ENCODE measurements at places on chromosomes 16 and 17.

DNA sequence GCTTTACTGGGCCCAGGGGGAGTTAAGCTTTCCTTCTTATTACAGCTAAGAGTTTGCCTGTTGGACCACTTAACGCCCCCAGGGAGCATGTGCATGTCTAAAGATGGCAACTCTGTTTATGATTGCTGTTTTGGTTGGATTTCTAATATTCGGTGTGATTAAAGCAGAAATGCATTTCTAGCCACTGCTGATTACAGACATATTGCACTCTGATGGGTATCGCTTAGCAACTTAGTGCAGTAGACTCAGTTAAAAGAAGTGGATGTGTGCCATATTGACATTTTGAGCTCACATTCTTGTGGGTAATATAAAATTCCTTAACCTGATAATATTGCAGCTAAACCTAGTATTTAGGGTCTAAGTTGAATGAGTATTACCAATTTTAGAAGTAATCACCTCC is 4.2 kb downstream of the NF1 start:
- DNase-seq, result peak; percentile 9

- DNase-seq, result peak; percentile 64
These were observed 17.7 kb downstream of the CARD14 start for GRCh38 chr17:80187515-80187941.

- peak; percentile 85 for DNase-seq
These were observed 12.2 kb downstream of the BANP start for GRCh38 chr16:87963400-87963799.

DNA sequence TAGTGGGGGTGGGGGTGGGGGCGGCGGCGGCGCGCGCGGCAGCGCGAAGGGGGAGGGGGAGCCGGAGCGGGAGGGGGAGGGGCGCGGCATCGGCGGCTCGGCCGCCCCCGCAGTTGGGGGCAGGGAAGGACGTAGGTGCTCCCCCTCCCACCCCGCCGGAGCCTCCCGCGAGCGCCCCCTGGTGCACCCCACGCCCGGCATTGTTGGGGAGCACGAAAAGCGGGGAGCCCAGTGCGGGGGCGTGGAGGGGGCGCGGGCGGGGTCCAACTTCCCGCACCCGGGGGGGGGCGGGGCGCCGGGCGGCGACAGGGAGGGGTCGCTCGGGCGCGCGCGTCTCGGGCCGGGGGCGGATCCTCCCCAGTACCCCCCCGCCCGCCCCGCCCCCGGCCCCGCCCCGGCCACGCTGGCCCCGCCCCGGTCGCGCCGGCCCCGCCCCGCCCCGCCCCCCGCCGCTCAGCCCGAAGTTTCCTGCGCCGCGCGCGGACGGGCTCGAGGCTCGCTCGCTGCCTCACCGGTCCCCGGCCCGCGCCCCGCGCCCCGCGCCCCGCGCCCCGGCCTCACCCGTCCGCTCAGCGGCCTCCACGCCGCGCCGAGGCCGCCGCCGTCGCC is at the start of gene CACNA1H:
Gene CACNA1H (plus strand): TSS at position 456 of the 609 bp plus-strand sequence. CDS start 632 bp downstream, outside the sequence.
- no peak for DNase-seq

- DNase-seq, result peak; percentile 88
These were observed 20.3 kb upstream of the NFATC3 start for GRCh38 chr16:68064791-68065365.

DNA sequence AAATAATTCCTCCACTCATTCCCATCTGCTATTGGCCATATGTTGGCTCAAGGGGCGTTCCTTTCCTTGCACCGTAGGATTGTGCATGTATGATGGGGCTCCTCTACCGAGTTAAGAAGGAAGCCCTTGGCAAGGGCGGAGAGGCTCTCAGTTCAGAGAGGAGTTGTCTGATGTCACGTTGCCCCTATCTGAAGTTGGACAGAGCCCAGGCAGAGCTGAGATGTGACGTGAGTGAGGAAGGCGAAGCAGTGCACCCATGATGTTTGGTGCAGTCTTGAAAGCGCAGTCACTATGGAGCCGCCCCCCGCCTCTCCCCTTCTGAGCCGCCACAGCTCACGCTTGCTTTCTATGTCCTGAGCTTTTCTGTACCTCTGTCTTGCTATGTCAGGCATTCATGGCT is 40.7 kb downstream of the CDH13 start:
- DNase-seq, result no peak

DNA sequence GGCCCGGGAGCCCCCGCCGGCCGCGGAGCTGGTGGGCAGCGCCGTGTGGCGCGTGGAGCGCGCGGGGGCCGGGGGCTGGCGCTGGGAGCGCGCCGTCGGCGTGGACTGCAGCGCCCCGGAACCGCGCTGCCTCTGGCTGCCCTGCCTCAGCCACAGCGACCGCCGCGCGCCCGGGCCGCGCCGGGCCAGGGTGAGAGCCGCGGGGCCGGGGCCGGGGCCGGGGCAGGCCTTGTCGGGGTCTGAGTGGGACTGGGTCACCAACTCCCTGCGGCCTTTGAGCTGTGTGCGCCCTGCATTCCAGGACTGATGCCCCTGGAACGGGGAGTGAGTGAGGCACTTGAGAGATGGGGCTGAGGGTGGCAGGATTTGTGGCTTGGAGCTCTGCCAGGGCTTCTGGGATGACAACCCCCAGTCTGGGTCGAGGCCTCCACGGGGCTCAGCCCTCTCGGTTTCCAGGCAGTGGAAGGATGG is 25.7 kb downstream of the ARHGAP23 start:
- peak; percentile 51 for DNase-seq

- DNase-seq, result no peak
These were observed 20.1 kb downstream of the NMT1 start for GRCh38 chr17:45081047-45081703.

DNA sequence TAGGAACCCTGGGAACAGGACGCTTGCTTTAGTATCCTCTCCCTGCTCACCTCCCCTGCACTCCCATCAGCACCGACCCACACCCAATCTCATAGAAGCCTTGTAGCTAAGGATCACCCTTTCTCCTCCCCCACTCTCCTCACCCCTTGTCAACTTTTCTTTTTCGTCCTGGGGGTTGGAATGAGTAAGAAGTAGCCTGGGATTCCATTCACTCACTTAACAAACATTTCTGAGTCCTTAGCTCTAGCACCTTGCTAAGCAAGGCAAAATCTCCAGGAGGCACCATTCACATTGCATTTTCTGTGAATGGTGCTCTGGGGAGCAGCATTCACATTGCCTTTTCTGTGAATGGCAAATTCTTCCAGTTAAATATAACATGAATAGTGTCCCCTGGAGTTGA is 1.1 kb upstream of the PGAP3 start:
- DNase-seq, result no peak

DNA sequence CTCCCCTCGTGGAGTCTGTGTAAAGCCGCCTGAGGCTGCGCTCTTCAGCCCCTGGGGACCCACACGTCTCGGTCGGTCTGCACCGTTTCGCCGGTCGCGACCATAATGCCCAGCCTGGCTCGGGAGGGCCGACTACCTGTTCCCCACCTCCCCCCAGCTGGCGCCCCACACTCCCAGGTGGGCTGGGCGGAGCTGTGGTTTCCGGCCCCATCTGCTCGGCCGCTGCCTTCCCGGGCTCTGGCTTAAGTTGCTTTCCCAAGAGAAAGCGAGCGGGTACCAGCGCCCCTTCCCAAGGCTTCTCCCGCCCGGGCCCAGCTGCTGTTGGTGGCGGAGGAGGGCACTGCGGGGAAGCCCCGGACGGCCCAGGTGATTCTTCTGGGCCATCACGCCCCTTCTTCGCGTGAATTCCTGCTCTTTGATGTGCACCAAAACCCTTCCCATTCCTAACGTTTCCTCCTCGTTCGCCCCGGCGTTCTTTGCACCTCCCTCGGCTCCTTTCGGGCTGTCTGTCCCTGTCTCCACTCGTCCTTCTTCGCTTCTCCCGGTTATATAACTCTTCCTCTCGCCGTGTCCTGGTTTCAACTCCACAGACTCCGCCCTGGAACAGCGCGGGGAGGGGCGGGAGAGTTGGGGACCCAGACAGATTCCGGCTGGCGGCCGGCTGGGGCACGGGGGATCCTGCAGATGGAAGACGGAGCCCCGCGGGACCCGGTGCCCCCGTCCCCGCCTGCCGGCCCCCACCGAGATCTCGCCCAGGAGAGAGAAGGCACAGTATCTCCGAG is 2.0 kb downstream of the KDM6B start:
- peak; percentile 59 for DNase-seq

DNA sequence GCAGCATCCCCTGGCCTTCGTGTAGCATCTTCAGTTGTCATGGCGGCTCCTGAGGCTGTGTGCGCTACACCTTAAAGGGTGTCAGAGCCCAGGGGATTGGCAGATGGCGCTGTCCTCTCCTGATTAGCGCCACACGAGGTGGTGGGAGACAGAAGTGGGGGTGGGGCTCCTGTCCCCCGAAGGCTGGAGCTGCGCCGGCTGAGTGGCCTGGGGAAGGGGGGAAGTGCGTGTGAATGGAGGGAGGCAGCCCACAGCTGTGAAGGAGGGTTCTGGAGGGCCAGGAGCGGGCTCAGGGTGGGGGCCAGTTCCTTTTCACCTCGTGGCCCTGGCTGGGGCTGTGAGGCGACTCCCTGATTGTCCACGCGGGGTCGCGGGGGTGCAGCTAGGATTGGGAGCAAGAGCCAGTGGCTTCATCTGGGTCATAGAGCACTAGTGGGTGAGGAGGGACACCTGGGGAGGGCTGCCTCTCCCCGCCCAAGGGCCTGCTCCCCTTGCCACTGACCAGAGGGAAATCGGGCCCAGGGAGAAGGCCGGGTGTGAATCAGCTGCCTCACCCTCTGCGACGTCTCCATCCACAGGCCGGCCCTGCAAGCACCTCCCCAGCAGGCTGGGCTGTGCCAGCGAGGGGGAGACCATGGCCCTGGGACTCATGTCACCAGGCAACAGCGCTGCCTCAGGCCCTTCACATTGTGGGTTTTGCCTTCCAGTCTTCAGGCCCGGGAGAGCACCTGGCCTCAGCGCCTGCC is 14.1 kb downstream of the BAHCC1 start:
- DNase-seq, result no peak

DNA sequence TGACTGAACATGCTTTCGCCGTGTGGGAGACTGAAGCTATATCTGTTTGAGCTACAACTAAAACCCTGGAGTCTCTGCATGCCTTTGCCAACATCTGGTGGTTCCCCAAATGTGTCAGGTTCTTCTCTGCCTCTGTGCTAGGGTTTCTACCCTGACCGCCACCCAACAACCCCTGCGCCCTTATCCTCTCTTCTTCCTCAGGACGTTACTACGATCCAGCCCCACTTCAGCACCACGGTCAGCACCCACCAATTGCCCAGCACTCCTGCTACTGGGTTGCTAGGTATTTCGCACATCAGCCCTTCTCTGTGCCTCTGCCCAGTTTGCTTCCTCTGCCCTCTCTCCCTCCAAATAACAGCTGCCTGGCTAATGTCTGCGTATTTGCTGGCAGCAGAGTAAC is 106.3 kb upstream of the HSBP1 start:
- peak; percentile 49 for DNase-seq

- no peak for DNase-seq
These were observed 50.3 kb downstream of the MEOX1 start for GRCh38 chr17:43611230-43611969.

DNA sequence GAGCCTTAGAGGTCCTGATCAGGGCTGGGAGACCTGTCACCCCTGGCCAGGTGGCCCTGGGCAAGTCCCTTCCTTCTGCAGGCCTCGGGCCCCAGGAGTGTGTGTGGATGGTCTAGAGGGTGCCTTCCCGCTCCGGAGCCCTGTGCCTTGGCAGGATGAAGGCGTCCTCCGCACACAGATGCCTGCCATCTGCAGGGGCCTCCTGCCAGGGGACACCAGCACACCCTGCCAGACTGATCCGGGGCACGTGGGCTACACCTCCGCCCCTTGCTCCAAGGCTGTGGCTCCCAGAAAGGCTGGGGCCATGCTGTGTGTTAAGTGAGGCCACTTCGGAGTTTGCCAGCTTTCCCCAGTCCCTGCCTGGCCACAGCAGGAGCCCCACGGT is 30.7 kb downstream of the NPTX1 start:
- no peak for DNase-seq

GRCh38 chr16:19659554-19659953 is 58.5 kb downstream of the KNOP1 start:
- DNase-seq, result no peak

GRCh38 chr17:10798332-10798749 is 5.6 kb downstream of the TMEM238L start:
- DNase-seq, result peak; percentile 5

- no peak for DNase-seq
These were observed 21.8 kb downstream of the AXIN1 start for GRCh38 chr16:330741-331140.

DNA sequence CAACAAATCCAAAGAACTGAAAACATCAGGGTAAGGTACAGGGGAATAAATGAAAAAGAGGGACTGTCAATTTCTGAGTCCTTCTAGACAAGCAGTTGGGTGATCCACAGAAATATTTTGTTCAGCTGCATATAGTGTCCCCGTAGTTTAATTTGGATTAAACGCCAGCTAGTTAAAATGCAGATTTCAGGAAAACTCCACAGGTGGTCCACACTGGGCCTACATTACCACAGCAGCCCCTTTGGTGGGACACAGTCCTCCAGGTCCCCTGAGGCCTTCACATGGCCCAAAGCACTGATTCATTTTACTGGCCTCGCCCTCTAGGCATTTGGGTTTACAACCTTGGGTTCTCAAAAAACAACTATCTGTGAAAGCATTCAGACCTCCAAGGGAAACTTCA is 4.6 kb downstream of the ARHGAP17 start:
- no peak for DNase-seq

DNA sequence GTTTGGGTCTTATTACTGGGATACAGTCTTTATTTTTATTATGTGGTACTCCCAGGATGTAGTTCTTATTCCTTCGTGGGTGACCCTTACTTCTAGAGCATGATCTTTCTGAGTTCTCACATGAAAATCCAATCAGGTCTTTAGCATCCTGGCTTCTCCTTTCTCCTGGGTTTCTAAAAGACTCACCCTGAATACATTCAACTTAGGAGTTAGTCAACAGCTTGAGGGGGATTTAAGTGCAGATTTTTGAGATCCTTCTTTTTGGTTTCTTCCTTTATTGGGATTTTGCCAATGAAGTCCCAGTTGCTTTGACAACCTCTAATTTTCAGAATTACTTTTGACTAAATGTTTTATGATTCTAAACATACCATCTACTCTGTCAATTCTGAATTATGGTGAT is 68.2 kb downstream of the SIAH1 start:
- DNase-seq, result no peak

DNA sequence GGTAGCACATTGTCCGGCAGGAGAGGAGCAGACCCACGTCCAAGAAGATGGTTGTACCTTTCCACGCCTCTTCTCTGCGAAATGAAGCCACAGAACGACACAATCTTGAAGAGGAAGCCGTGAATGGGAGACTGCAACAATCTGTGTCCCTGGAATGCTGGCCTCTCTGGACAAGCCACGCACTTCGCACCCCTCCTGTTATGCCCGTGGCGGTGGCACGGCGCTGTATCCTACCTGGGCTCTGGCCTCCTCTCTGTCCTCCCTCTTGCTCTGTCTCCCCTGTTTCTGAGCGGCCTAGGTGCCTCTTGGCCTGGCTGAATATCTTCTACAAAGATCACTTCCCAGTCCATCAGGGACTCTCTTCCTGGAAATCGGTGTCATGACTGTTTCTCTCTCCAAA is 717.8 kb downstream of the KCNJ18 start:
- no peak for DNase-seq

GRCh38 chr16:82808036-82808435 is 181.3 kb downstream of the CDH13 start:
- no peak for DNase-seq

GRCh38 chr17:4317610-4318009 is 48.9 kb downstream of the UBE2G1 start:
- no peak for DNase-seq
